ENCODE measurements at places on chromosomes 11 and 22. TPM values are rescaled to one million over a fixed set of nuclear protein-coding genes. Genes with fewer than 3 reads are reported as not detected.

- H3K4me1 ChIP-seq, result peaks cover 10% of the 10 kb centered on the region
- H3K27me3 ChIP-seq, result no peaks in the 10 kb centered on the region
- H3K4me3 ChIP-seq, result no peak overlapping the region
- DNase-seq, result peak; percentile 74
These were observed 130.7 kb downstream of the MN1 start for GRCh38 chr22:27670701-27671412.

- H3K27ac ChIP-seq, result no peak overlapping the region
- no peaks in the 10 kb centered on the region for H3K4me1 ChIP-seq
- H3K4me3 ChIP-seq, result no peak overlapping the region
- no peak for DNase-seq
- no peaks in the 10 kb centered on the region for H3K36me3 ChIP-seq
These were observed 194.6 kb upstream of the CARD18 start for GRCh38 chr11:105334025-105334714.

DNA sequence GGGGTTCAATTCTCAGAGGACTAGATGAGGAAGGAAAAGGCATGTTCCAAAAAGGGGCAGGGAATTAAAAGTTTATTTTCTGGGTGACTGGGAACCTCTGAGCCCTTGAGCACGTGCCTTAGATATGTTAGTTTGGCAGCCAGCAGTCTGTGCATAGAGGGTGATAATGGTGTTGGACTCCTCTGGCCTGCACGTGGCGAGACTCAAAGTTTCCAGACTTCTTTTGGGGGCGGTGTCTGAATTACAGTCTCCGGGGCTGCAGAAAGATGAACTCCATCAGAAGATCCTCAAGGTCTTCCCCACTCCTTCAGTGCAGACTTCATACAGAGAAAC, 861 bp upstream of the ZNRF3 start:
- no peaks in the 10 kb centered on the region for H3K36me3 ChIP-seq
- H3K4me1 ChIP-seq, result no peaks in the 10 kb centered on the region
- no peaks in the 10 kb centered on the region for H3K27me3 ChIP-seq

DNA sequence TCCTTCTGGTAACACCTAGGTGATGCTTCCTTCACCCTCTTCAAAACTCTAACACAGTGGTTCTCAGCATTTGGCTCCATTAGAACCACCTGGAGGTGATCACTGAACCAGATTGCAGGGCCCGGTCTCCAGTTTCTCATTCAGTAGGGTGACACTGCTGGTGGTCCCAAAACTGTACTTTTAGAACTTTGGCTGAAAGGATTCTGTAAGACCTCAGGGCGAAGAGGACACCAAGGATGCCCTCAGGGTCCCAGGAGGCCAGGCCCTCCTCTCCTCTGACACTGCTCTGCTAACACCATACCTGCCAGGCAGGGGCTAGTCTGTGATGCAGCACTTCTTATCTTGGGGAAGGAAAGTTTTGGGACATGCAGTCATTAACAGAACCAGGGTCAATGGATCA, 9.0 kb downstream of the VSTM5 start:
- H3K4me3 ChIP-seq, result no peak overlapping the region
- H3K27me3 ChIP-seq, result no peaks in the 10 kb centered on the region
- no peaks in the 10 kb centered on the region for H3K36me3 ChIP-seq
- no peaks in the 10 kb centered on the region for H3K4me1 ChIP-seq

- no peak overlapping the region for H3K4me3 ChIP-seq
- peaks cover 4% of the 10 kb centered on the region for H3K4me1 ChIP-seq
- no peaks in the 10 kb centered on the region for H3K36me3 ChIP-seq
- H3K27me3 ChIP-seq, result no peaks in the 10 kb centered on the region
- DNase-seq, result no peak
These were observed 45.2 kb downstream of the RTN4R start for GRCh38 chr22:20222764-20223420.

GRCh38 chr11:72824020-72824419, 9.8 kb downstream of the ATG16L2 start:
- no peaks in the 10 kb centered on the region for H3K27me3 ChIP-seq
- no peak for DNase-seq
- H3K27ac ChIP-seq, result peak overlapping the region; percentile 8
- H3K36me3 ChIP-seq, result peaks cover 91% of the 10 kb centered on the region

DNA sequence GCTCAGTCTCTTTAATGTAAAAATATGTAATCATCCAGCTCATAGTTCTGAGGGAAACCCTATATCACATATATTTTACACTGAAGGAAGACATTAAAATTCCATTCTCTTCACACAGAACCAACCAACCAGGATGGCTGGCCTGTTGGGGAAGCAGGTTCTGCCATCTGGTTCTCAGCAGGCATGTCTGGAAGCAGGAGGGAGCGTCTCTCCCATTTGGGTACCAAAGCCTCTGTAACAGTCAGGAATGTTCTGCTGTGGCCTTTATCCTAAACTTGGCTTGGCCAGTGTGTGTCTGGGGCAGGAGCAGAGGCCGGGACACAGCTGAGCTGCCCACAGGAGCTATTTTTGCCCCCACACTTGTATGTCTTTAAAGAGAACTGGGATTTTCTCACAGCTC, 29.2 kb downstream of the SGSM3 start:
- no peak for DNase-seq
- H3K4me3 ChIP-seq, result no peak overlapping the region

DNA sequence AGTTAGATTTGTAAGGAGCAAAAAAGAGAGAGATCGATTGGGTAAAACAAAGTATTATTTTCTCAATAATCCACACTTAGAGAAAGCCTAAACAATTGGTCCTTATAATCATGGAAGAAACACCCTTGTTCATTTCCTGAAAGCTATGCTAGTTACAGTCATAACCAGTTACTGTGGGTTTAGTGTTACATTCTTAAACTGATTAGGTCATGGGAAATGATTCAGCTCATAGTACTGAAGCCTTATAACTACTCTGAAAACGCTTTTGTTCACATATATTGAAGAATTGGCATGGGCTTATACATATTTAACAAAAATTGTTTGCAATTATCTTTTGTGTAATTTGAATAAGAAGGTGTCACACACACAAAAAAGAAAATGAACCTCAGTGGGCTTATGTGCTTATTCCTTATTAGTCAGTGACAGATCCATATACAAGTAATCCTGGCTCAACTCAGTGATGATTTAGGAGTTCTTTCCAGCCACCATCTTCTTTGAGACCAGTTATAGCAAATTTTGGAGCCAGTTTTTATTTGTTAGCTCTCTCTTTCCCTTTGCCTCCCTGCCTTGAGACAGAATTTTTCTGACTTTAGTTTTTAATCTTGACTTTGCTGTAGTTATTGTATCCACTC, 198.5 kb upstream of the CTSC start:
- no peaks in the 10 kb centered on the region for H3K4me1 ChIP-seq
- H3K27ac ChIP-seq, result peak overlapping the region; percentile 1
- H3K4me3 ChIP-seq, result no peak overlapping the region
- DNase-seq, result no peak

GRCh38 chr11:103779054-103779453, 257.4 kb upstream of the DDI1 start:
- H3K36me3 ChIP-seq, result no peaks in the 10 kb centered on the region
- H3K27ac ChIP-seq, result no peak overlapping the region
- no peaks in the 10 kb centered on the region for H3K4me1 ChIP-seq
- DNase-seq, result no peak

- no peaks in the 10 kb centered on the region for H3K27me3 ChIP-seq
- H3K4me1 ChIP-seq, result no peaks in the 10 kb centered on the region
- H3K4me3 ChIP-seq, result no peak overlapping the region
- no peaks in the 10 kb centered on the region for H3K36me3 ChIP-seq
- H3K27ac ChIP-seq, result no peak overlapping the region
- DNase-seq, result no peak
These were observed 517.2 kb downstream of the MN1 start for GRCh38 chr22:27284324-27284723.

- H3K4me3 ChIP-seq, result no peak overlapping the region
- no peaks in the 10 kb centered on the region for H3K36me3 ChIP-seq
- peaks cover 51% of the 10 kb centered on the region for H3K4me1 ChIP-seq
- peaks cover 10% of the 10 kb centered on the region for H3K27me3 ChIP-seq
These were observed 20.1 kb upstream of the SORL1 start for GRCh38 chr11:121431820-121432526.

DNA sequence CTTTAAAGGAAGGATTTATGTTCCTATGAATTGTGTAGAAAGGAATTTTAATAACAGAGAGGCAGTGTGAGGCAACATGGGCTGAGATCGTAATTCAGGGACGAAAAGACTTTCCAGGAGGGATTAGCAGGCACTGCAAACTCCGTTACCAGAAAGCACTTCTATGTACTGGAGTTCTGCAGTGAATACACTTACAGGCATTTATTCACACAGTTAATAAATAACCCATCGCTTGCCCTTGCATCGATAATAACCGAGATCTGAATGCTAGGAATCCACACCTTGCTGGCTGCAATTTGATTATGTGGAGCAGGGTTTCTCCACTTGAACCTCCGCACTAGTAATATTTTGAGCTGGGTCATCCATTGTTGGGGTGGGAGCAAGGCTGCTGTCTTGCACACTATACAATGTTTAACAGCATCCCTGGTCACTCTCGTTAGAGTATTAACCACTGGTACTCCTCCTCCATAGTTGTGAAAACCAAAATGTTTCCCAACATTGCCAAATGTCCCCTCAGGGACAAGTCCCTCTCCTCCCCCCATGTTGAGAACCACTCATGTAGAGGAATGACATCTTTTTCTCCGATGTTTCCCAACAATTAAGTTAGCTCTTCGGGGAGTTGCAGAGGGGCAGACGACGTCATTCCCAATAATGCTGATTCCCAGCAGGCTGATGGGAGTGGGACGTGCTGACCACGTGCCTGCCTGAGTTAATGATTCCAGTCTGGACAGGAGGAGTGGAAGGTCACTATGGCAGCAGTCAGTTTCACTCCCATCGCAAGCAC, 99.5 kb downstream of the SNX19 start:
- no peak overlapping the region for H3K4me3 ChIP-seq
- H3K36me3 ChIP-seq, result no peaks in the 10 kb centered on the region
- H3K27me3 ChIP-seq, result no peaks in the 10 kb centered on the region
- H3K27ac ChIP-seq, result no peak overlapping the region

DNA sequence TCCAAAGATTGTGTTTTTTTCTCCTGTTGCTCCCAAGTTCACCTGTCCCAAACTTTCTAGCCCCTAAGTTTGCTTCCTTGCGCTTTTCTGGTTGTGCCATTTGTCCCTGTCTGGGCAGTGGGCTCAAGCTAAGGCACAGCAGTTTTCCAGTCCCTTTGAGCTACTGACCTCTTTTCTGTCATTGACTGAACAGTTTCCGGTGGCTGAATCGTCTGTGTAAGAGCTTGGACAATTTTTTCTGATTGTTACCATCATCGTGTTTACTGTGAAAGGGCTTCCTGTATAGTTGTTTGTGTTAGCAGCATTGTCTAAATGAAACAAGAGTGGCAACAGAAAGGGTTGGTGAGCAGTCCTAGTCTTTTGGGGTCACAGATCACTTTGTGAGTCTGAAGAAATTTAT, 49.8 kb downstream of the BMAL1 start:
- DNase-seq, result no peak
- no peaks in the 10 kb centered on the region for H3K27me3 ChIP-seq
- no peak overlapping the region for H3K27ac ChIP-seq
- H3K4me3 ChIP-seq, result no peak overlapping the region

GRCh38 chr11:121578251-121578976, 125.6 kb upstream of the SORL1-AS1 start:
- no peaks in the 10 kb centered on the region for H3K4me1 ChIP-seq
- no peak for DNase-seq
- no peak overlapping the region for H3K27ac ChIP-seq

GRCh38 chr11:95404370-95404769, 173.4 kb upstream of the SESN3 start:
- no peaks in the 10 kb centered on the region for H3K4me1 ChIP-seq
- H3K36me3 ChIP-seq, result no peaks in the 10 kb centered on the region
- no peak overlapping the region for H3K4me3 ChIP-seq
- H3K27me3 ChIP-seq, result no peaks in the 10 kb centered on the region
- no peak overlapping the region for H3K27ac ChIP-seq

- H3K27ac ChIP-seq, result no peak overlapping the region
- no peaks in the 10 kb centered on the region for H3K36me3 ChIP-seq
- no peak overlapping the region for H3K4me3 ChIP-seq
- DNase-seq, result no peak
- no peaks in the 10 kb centered on the region for H3K27me3 ChIP-seq
- H3K4me1 ChIP-seq, result no peaks in the 10 kb centered on the region
These were observed 44.2 kb downstream of the CLMP start for GRCh38 chr11:123150882-123151281.

DNA sequence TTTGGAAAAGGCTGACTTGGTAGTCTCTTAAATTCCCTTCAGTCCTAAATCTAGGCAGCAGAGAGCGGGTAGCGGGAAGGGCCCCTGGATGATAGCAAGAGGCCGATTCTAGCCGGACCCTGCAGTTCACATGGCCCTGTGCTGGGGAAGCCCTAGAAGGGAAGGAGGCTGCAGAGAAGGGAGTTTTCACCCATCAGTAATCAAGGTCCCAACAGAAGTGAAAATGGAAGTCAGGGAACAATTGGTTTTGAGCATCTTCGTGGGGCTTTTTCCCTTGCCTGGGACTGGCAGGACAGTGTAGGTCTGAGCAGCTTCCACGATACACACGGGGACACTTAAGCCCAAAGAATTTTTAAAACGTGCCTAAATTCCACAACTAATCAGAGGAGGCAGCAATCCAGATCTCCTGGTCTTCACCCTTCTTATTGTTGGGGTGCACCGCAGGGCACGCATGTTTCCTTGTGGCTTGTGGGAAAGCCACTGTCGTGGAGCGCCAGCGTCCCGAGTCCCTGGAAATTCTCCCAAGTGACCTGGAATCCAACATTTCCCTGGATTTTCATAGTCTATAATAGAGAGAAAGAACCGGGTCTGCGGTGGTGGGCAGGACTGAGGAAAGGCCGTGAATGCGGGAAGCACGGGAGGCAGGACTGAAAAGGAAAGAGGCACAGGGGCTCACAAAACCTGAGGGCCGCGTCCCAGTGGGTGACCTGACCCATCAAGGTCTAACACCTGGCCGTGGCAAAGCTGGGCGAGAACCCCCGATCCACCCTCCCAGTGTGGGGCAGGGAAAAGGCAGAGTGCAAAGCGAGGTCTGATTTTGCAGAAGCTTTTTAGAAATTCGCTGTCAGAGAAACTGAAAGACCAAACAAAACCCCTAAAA, 846 bp upstream of the OAF start:
- H3K4me1 ChIP-seq, result peaks cover 43% of the 10 kb centered on the region
- no peak for DNase-seq
- no peaks in the 10 kb centered on the region for H3K36me3 ChIP-seq
- H3K27ac ChIP-seq, result peak overlapping the region; percentile 49
- no peaks in the 10 kb centered on the region for H3K27me3 ChIP-seq
- peak overlapping the region; percentile 60 for H3K4me3 ChIP-seq

- DNase-seq, result peak; percentile 29
- peak overlapping the region; percentile 76 for H3K4me3 ChIP-seq
- H3K36me3 ChIP-seq, result no peaks in the 10 kb centered on the region
- no peaks in the 10 kb centered on the region for H3K27me3 ChIP-seq
These were observed 3.6 kb downstream of the NEAT1 start for GRCh38 chr11:65425971-65426838.

Gene LARGE2
- 11.4 TPM for polyA plus RNA-seq

Gene PTPRJ
- 16.6 TPM for polyA plus RNA-seq

Gene C11orf52
- polyA plus RNA-seq, result 9.2 TPM

Gene FGF19
- not detected for polyA plus RNA-seq

Gene ZNRD2
- polyA plus RNA-seq, result 54.5 TPM

Gene PKNOX2
- polyA plus RNA-seq, result 18.7 TPM

Gene NCF4
- polyA plus RNA-seq, result 3.7 TPM

Gene PSMD13
- polyA plus RNA-seq, result 150 TPM

All from left lung (tissue), 14 donors.